ENCODE measurements at places on chromosomes 7 and 10.
A peak's percentile ranks its signal among the peaks of the same experiment; 100 is the strongest.

DNA sequence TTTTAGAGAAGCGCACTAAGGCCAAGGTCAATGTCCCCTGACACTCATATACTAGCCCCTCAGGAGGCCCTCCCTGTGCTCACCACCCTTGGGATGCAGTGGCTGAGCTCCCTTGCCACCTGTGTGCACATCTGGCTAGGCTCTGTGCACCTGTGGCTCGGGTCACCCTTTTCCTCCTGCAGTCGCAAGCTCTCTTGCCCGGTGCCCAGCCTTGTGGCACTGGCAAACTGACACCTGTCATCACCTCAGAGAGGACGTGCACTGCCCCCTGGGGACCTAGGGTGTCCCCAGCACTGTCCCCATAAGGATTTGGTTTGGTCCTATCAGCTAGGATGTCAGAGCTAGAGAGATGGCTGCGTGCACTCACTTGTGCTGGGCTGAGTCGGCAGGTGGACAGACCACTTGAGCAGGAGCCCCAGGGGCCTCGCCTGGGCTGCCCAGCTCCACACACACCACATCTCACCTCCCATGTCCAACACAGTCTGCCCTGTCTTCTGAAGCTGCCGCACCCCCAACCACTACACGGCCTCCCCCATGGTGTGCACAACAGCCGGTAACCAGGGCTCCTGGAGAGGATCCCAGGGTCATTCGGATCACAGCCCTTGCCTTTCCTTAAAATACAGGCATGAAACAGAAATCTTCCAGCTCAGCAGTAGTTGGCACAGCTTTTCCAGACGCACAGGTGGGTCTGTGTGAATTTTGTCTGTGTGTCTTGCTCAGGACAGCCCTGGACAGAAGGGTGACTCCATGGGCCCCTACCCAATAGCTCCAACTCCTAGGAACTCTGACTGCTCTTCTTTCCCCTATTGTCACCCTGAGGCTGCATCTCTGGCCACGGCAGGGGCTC lies 111.0 kb downstream of the GRID1 start:
- DNase-seq, result no peak

DNA sequence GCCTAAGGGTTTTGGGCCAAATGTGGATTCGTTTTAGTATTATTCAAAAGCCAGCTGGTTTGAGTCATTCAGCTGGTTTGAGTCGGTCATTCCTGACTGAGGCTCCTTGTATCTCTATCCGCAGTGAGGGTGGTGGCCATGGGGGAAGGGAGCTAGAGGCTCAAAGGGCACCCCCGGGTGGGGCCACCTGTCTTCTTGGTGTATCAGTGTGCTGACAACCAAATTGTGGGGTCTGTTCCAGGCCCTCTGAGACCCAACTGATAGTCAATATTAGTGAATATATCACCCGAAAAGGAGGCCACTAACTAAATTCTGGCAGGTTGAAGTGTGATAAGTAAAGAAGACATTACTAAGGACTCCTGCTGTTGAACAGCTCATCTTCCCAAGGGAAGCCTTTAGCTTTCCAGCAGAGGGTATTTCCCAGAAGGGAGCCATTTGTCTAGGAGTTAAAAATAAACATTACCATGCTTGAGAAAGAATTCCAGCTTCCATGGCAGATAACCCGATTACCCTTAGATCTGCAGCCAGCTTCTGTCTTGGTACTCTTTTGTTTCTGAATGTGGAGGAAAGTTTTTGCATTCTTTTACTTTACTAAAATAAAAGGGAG lies 29.9 kb upstream of the DDX50 start:
- no peak for DNase-seq

GRCh38 chr7:142808802-142809583 lies 38.2 kb downstream of the PRSS2 start:
- DNase-seq, result no peak

DNA sequence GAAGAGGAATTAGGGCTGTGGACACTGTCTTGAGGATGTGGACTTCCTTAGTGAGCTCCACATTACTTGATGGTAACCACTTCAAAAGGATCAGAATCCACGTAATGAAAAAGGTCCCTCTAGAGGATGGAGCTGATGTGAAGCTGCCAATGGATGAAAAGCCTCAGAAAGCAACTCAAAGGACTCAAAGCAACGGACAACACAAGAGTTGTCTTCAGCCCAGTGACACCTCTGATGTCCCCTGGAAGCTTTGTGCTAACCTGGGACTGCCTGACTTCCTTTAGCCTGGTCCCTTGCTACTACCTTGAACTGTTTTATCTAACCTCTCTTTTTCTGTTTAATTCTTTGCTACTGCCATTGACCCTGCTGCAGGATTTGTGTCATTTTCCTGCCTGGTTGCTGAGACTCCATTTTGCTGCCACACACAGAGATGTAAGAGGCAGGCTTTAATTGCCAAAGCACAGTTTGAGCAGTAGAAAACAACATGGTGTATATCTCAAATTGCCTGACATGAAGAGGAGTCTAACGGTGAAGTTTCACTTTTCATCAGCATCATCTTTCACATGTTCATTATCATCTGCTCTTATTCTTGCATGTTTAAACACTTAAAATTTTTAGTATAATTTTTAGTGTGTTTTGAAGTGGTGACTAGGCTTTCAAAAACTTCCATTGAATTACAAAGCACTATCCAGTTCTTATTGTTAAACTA lies 11.1 kb upstream of the SGCE start:
- no peak for DNase-seq

GRCh38 chr7:24870766-24871165 lies 109.2 kb downstream of the OSBPL3 start:
- DNase-seq, result no peak

DNA sequence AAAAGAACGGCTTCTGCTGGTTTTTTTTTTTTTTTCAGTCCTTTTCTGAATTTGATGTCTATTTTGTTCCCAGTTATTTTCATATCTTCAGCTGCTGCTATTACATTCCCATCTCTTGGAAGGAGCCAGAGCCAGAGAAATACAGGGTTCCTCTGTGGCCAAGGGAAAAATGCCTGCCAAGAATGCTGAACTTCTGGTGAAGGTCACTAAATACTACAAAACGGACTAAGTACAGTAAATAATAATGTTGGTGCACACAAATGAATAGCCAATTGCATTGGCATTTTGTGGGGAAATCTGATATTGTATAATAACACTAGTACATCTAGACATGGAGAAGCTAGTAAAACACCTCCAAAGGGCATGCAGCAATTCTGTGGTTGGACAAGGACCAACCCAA lies 56.3 kb upstream of the ZEB1 start:
- DNase-seq, result peak; percentile 7

DNA sequence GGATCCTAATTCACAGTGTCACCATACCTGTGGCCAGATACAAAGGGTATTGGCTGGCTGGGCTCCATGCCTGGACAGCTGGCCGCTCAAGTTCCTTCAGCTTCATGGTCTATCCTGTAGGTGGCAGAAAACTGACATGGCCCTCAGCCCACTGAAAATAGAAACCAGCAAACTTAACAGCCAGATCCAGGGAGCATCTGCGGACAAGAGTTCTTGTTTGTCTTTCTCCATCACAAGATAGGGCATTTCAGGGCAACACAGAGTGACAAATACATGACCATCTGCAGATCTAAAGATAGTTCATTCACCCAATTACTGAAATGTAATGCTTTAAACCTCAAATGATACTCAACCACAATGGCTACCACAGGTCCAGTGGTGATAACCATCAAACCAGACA lies 2.8 kb downstream of the SEC31B start:
- peak; percentile 17 for DNase-seq
